CD4-positive, CD25-positive, alpha-beta regulatory T cell (primary cell): ENCODE measurements at places on chromosomes 4 and X. TPM values are rescaled to one million over a fixed set of nuclear protein-coding genes. Genes with fewer than 3 reads are reported as not detected.

DNA sequence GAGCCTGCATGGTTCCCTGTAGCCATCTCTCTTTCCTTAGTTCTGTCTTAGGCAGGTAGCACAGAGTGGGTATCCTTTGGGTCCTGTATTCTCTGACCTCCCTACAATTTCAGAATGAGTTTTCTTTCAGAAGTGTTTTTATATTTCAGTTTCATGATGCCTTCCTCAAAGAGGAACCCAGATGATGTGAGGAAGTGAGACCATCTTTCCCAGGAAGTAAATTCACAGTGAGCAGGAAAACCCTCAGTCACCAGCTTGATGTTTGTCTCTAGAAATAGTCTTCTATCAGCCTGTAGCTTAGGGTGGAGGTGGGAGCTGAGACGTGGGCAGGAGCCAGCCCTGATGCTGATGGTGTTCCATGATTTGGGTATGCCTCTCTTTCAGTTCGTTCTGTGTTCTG lies 16.9 kb downstream of the PLAC1 start:
- DNase-seq: no peak

Gene CHRDL1
- polyA plus RNA-seq: not detected

DNA sequence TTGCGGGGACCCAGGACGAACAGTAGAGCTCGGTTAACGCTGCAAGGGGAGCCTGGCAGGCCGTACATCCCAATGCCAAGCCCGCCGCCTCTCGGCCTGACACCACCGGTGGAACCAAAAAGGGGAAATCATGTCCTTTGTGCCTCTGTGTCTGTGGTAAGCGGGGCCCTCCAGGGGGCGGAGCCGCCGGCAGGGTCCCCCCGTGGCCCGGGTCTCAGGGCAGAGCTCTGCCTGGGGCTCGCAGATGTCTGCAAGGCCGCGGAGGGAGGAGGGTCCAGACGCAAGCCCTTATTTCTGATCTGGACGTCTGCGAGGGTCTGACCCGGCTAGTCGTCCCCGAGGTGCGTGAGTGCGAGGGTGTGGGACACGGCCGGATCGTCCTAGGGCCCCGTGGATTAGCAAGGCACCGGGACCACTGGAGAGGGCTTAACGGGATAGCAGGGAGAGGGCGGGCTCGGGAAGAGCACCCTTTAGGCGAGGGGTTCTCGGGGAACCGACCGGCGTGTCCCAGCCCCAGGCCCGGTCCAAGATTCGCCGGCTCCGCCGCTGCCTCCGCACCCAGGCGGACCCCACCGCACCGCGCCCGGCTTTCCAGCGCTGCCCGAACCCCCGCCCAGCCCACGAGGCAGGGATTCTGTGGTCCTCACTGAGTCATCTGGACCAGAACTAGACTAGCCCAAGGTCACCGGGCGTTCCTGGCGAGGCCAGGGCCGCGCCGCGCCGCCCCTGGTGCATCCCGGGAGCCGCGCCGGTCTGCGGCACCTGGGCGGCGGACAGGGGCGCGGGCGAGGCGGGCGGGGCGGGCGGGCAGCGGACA lies 863 bp upstream of the FAM193A start:
- peak; percentile 42 for DNase-seq

DNA sequence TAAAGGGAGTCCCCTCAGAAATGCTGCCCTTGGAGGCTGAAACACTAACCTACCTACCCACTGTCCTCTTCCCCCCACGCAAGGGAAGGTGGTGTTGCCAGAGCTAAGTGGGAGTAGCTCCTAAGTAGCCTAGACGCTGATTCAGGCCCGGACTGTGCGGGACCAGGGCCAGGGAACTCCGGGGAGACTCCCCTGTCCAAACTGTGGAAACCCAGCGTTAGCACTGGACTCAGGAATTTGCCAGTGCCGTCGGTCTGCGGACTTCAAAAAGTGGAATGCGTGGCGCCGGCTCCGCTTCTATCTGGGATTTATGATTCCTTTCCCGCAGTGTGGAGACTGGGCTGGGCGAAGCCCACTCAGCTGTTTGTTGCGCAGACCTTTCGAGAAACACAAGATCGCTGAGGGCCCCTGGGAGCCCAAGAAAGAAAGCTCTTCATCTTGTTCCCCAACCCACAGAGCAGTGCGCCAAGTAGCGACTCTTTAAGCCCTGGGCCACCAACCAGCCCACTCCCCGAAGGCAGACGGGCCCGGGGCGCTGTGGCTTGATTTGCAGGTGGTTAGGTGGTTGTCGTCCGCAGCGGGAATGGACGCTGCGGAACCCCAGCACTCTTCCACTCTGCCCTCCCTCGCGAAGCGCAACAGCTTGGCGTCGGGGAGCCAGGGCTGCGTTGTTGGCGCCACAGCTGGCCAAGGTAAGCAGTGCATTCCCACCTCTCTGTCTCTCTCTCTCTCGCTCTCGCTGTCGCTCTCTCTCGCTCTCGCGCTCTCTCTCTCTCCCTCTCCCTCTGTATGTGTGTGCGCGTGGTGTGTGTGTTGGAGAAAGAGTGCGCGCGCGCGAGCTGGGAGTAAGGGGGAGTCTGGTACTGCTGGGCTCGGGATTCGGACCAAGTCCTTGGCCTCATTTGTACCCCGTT lies 2.0 kb downstream of the TMEM255A start:
- DNase-seq: peak; percentile 79

- DNase-seq: no peak
Measured at GRCh38 chr4:127224556-127224955, 408.2 kb upstream of the INTU start.

DNA sequence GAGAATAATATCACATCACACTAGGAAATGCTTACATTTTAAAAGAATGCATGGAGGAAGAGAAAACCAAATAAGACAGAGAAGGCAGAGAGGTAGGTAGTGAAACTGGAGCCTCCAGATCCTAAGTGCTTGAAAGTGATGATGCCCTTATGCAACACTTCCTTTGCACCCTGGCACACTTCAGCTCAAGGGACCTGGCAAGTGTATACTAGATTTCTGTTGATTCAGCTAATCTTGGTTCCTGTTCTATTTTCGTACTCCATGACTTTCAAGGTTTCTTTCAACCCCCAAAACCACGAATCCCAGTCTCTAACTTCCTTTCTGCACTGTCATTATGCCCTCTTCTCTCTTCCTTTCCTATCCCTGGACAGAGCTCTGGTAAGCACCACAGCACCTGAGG lies 36.9 kb upstream of the SH3KBP1 start:
- no peak for DNase-seq

- DNase-seq: no peak
Measured at GRCh38 chr4:184016759-184017668, 111.9 kb downstream of the STOX2 start.

DNA sequence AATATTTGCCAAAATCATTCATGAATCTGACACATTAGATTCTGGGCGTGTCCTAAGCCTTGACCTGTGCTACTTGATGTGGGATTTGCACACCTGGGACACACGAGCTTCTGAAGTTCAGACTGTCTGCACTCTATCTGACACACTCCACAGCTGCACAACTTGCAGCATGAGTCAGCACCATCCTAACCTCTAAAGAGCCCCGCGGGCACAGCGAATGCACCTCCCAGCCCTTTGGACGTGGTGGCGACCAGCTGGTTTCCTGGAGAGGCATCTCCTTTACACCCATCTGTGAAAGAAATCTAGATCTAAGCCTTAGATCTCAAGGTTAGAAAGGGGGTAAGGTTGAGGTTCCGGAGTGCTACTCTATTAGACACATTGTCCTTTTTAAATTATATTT lies 69.2 kb downstream of the SORBS2 start:
- DNase-seq: no peak

- no peak for DNase-seq
Measured at GRCh38 chrX:7028246-7028645, 119.3 kb upstream of the STS start.

- no peak for DNase-seq
Measured at GRCh38 chr4:173506597-173507211, 23.3 kb downstream of the HAND2 start.

GRCh38 chr4:114156371-114156770 lies 176.9 kb upstream of the ARSJ start:
- DNase-seq: no peak

Gene MAEA
- polyA plus RNA-seq: 61.2 TPM

- DNase-seq: no peak
Measured at GRCh38 chr4:125464146-125464545, 149.4 kb downstream of the FAT4 start.

DNA sequence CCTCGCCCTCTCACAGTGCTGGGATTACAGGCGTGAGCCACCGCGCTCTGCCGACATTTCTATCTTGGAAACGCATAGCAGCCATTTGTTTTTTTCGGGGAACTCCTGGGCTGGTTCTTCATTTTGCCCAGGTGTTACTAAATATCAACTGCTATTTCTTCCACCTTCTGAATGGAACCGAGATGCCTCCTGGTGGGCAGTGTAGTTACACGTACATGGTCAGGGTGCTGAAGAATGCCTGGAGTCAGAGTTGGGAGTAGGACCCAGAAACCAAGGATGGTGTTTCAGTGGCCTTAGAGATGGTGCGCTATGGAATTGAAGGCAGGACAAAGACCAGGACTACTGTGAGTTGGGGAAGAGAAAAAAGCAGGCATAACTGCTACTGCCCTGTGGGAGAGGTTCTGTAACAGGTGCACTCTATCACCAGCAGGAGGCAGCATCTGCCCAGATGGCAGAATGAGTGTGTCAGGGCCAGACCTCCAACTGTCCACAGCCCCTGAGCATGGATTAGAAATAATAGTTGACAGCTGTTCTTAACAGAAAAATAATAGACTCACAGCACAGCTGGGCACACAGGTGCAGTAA lies 81.7 kb downstream of the ZC4H2 start:
- no peak for DNase-seq

GRCh38 chr4:168502861-168503260 lies 6.0 kb downstream of the PALLD start:
- no peak for DNase-seq

- DNase-seq: no peak
Measured at GRCh38 chrX:139851730-139852129, 81.1 kb downstream of the ATP11C start.

Gene THAP6
- polyA plus RNA-seq: 15.7 TPM

Gene H2BW1
- polyA plus RNA-seq: not detected

DNA sequence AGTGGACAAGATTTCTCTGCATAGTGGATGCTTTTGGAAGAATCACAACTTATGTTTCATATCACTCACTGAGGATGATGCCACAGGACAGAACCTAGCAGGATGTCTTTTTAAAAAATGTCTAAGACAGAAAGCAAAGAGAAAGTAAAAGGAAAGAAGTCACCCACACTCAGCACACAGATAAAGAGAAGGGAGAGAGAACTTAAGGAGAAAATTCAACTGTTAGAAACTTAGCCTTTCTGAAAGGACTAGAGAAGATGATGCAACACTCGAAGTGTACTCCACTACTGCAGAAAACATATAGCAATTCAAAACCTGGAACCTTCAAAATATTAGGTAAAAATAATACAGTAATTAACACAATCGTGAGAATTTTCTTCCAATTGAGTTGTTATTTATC lies 52.8 kb upstream of the STK26 start:
- DNase-seq: no peak

Gene INTU
- polyA plus RNA-seq: not detected

Gene NAT8L
- not detected for polyA plus RNA-seq

GRCh38 chr4:3205995-3206394 lies 43.0 kb upstream of the MSANTD1 start:
- no peak for DNase-seq

GRCh38 chrX:3317191-3317718 lies 29.2 kb downstream of the MXRA5 start:
- no peak for DNase-seq

GRCh38 chrX:72141372-72142004 lies 9.8 kb upstream of the RTL5 start:
- no peak for DNase-seq

DNA sequence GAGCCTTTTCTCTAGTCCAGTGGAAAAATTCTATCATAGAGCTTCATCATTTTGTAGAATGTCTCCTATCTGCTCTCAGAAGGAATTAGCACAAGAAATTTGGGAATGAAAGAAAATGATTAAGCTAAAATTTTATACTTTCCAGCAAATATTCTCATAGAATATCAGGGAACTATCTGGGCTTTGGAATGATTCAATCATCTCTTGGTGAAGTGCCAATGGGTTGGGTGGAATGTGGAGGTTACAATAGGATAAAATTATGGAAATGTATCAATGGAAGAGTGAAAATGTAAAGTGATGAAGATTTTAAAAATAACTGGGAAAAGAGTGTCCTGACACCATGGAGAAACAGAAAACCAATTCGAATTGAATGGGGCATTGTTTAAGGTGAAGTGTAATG lies 119.0 kb upstream of the MID1 start:
- no peak for DNase-seq

Gene CCDC110
- 0.18 TPM for polyA plus RNA-seq

DNA sequence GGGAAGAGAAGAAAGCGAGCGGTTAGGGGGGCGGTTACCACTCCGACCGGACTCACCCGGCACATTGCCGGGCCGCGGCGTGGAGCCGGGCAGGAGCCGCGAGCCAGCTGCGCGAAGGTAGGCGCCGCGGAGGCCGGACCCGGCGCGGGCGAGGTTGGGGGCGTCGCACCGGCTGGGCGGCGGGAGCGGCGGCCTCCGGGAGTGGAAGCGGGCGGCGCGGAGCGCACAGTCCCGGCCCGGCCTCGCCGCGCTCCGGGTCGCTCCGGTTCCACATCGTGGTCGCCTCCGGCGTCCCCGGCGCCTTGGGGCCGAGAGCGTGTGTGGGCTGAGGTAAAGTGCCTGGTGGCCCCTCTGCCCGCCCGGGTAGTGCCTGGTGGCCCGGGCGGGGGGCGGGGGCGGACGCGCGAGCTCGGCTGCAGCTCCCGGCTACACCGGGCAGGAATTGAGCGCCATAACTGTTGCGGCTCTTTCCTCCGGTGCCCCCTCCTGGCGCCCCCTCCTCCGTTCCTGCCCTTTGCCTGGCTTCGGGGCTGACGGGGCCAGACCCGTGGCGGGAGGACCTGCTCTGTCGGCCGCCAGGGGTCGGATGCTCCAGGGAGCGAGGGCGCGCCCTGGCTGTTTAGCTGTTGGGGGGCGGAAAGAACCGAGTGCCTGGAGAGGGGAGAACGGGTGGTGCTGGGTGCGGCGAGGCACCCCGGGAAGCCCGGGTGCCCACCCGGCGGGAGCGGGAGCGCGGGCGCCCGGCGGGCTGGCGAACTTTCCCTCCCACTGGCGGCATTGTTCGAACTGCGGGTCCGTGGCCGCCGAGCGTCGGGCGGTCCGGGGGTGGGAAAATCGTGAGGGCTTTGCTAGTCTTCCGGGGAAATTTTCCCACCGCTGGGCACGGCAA lies 626 bp downstream of the JADE3 start:
- peak; percentile 17 for DNase-seq

- no peak for DNase-seq
Measured at GRCh38 chr4:159516556-159517140, 413.8 kb downstream of the RAPGEF2 start.

- DNase-seq: no peak
Measured at GRCh38 chr4:80788798-80789197, 241.7 kb upstream of the BMP3 start.

Gene MBNL3
- 11.8 TPM for polyA plus RNA-seq
